ENCODE measurements at places on chromosomes 5 and 9. TPM values are rescaled to one million over a fixed set of nuclear protein-coding genes. Genes with fewer than 3 reads are reported as not detected.

Gene CD14
- polyA plus RNA-seq, result 0.10 TPM

Gene EQTN
- polyA plus RNA-seq, result not detected

Gene SLC31A2
- 4.1 TPM for polyA plus RNA-seq

Gene PCDHB3
- polyA plus RNA-seq, result 0.34 TPM

Gene PCDHGA1
- 0.40 TPM for polyA plus RNA-seq

DNA sequence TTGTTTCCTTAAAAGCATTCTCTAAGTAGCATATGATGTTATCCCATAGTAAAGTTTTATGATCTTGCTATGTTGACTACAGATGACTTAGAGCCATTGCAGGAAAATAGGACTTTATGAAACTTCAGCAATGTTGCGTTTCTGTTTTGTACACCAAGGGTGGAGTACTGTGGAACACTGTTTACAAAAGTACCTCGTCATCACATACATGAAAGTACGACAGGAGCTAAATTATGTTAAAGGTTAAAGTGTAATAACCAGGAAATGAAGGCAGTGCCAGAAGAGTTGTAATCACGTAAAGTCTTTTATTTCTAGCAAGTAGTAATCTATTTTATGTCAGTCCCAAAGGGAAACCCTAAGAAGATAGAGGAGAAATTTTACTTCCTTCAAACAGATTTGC, 50.9 kb downstream of the C9orf85 start:
- DNase-seq, result no peak

DNA sequence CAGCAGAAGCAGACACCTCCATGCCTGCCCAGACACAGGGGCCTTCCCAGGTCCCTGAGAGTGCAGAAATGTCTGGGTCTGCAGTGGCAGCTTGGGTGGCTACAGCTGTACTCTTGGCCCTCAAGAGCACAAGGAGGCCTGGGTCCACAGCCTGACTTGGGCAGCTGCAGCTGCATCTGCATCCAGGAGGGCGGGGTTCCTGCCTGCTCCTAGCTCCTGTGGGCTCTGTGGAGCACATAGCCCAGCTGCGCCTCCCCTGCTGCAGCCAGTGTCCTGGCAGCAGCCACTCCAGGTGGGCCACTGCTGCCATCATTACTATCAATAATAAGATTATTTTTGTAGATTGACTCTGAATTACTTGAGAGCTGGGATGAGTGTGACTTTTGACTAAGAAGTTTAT, 162.0 kb upstream of the PTCH1 start:
- DNase-seq, result no peak

GRCh38 chr5:118726891-118727290, 261.5 kb downstream of the DTWD2 start:
- no peak for DNase-seq

DNA sequence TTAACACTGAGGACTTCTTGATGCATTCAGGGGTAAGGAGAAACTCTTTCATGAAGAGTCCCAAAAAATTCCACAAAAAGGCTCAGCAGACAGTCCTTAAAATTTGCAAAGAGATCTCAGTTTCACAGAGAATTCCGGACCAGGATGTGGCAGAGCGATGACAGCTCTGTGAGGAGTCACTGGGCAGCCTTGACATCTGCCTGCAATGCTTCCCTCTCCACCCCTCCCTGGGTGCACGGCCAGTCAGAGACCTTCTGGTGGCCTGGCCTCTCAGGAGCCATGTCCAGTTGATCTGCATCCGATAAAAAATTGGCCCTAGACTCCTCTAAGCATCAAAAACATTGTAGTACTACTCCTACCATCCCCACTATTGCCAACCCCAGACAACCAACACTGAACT, 76.8 kb downstream of the MACROH2A1 start:
- DNase-seq, result no peak

GRCh38 chr5:132751971-132752580, 4.8 kb downstream of the CCNI2 start:
- DNase-seq, result no peak

DNA sequence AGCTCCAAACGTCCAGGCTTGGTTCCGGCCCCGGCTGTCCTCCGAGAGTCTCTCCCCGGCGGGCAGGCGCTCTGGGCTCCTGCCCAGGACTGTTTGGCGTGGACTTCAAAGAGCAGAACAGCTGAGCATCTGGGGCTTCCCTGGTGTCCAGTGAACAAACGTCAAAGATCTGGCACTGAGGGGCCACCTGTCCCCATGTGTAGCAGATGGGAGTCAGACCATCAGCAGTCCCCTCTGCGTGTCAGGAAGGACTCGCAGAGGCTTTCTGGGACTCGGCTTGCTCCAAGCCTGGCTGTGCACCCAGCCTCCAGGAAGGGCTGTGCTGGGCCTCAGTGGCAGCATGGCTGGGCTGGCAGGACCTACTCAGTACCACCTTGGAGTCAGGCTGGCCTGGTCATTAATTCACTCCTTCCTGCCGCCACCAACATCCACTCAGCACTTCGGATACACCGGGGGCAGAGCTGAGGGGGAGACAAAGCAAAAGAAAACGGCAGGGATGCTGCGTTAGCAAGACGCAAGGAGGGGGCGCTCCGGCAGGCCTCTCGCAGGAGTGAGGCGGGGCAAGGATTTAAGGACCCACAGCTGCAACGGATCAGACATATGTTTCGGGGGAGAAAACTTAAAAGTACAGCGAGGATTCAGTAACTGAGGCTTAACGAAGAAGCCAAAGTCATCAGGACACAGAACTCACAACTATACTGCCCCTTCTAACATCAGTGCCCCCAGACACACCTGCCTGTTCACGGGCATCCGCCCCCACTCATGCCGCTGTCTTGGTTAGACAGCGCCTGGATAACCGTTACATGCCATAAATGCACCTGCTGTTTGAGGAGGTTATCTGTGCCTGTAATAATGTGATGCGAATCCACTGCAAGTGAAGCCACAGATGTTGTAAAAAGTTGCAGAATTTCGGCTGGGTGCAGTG, 164.5 kb upstream of the PHYKPL start:
- DNase-seq, result no peak

- peak; percentile 62 for DNase-seq
These were observed 358.5 kb upstream of the RGMB start for GRCh38 chr5:98414938-98415337.

- no peak for DNase-seq
These were observed 51.8 kb upstream of the ZBTB43 start for GRCh38 chr9:126752881-126753670.

- DNase-seq, result no peak
These were observed 217.2 kb downstream of the MEF2C start for GRCh38 chr5:88665750-88666215.

- DNase-seq, result no peak
These were observed 93.4 kb downstream of the ANKH start for GRCh38 chr5:14777932-14778791.

GRCh38 chr5:93583768-93584595, 960 bp downstream of the NR2F1 start:
- peak; percentile 69 for DNase-seq

DNA sequence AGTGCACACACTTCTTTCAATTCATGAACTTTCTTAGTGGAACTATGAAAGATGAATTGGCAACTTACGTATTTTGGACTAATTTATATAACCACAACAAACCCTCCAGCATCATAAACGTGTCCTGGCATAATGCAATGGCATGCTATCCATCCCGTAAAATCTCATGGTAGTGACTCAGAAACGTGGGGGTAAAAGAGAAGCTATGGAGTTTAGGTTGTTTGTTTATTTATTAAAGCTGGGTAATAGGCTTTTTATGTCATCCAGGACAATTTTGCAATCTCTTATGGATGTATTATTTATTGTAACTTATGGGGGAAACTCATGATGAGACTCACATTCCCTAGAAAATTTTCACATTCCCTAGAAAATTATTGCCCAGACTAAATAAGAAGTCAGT, 106.3 kb downstream of the GDA start:
- no peak for DNase-seq

- DNase-seq, result no peak
These were observed 110.6 kb downstream of the SH3TC2 start for GRCh38 chr5:148952097-148952867.

Data from cardiac muscle cell (in vitro differentiated cells and primary cell).